Islet precursor cell (in vitro differentiated cells): ENCODE measurements at places on chromosomes 4 and X.

- no peak for DNase-seq
Observed at GRCh38 chrX:47093860-47094259, 15.6 kb downstream of the RGN start.

DNA sequence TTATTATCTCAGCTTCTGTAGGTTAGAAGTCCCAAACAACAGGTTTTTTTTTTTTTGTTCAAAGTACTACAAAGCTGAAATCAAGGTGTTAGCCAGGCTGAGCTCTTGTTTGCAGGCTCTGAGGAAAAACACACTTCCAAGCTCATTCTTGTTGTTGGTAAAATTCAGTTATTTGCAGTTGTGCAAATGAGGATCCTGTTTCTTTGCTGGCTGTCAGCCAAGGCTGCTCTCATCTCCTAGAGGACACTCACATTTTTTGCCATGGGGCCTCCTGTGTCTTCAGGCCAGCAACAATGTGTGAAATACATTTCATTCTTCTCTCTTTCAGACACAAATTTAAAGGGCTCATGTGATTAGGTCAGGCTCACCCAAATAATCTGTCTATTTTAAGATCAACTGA lies 60.3 kb upstream of the HSD17B10 start:
- DNase-seq = no peak

GRCh38 chr4:122695226-122695625 lies 37.3 kb upstream of the BBS12 start:
- DNase-seq = no peak

- DNase-seq = no peak
Observed at GRCh38 chrX:48497871-48498270, 10.9 kb upstream of the PORCN start.

GRCh38 chr4:33537527-33537926 lies 2706.8 kb downstream of the ARAP2 start:
- DNase-seq = no peak

- no peak for DNase-seq
Observed at GRCh38 chrX:82384401-82384800, 1123.7 kb upstream of the POU3F4 start.

GRCh38 chr4:167688660-167689142 lies 403.6 kb upstream of the ANXA10 start:
- no peak for DNase-seq

GRCh38 chr4:7335344-7336066 lies 99.2 kb downstream of the PSAPL1 start:
- peak; percentile 88 for DNase-seq

DNA sequence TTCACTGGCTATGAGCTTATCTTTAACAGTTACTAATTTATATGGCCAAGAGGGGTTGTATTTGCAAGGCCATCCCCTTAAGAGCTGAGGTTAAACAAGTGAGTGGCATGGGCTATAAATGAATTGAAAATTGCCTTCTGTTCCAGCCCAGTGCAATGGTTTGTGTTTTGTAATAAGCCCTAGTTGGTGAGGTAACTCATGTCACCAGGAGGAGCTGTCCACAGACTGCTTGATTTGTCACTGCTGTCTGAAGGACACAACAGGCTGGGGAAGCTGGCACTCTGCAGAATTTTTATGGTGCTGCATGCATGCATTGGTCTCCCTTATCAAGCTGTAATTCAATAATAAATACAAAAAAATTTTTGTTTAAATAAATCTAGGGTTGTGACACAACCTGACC lies 223.8 kb downstream of the IL1RAPL2 start:
- DNase-seq = no peak

- DNase-seq = no peak
Observed at GRCh38 chrX:23765449-23765848, 17.5 kb upstream of the SAT1 start.

- no peak for DNase-seq
Observed at GRCh38 chr4:71361476-71361875, 22.7 kb downstream of the SLC4A4 start.

DNA sequence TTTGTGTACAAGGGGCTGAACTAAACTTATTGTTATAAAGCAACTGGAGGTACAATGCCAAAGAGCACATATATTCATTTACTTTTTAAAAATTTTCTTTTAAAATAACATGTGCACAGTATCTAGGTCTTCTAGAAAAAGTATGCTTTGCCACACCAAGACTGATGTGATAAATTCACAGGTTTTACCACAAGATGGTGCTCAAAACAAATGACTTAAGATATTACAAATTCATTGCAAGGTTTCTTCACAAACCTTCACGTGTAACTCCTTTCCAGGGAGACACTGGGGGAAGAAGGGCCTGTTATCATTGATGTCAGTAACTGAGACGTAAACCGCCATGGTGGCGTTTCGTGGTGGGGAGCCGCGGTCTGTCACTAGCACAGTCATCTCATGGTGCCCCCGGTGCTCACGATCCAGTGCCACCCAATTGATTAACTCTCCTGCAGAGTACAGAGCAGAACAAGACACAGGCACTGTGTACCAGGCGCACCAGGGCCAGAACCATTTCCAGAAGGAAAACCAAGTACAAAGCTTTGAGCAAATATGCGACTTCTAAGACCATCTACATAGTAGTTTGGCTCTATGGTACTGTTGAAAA lies 162.2 kb downstream of the DCHS2 start:
- no peak for DNase-seq

DNA sequence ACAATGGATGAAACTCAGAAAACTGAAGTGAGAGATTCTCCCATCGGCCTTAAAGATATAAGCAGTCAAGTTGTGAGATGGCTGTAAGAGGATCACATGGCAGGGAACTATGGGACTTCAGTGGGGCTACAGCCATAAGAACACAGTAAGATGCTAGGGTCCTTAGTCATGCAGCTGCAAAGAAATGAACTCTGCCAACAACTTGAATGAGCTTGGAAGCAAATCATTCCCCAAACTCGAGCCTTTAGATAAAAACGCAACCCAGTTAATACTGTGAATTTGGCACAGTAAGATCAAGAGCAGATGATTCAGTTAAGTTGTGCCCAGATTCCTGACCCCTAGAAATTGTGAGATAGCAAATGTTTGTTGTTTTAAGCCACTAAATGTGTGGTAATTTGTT lies 117.3 kb downstream of the FAM13A start:
- no peak for DNase-seq

GRCh38 chrX:20230406-20230805 lies 36.3 kb downstream of the RPS6KA3 start:
- DNase-seq = no peak
